ENCODE measurements at places on chromosomes 7 and 10.

DNA sequence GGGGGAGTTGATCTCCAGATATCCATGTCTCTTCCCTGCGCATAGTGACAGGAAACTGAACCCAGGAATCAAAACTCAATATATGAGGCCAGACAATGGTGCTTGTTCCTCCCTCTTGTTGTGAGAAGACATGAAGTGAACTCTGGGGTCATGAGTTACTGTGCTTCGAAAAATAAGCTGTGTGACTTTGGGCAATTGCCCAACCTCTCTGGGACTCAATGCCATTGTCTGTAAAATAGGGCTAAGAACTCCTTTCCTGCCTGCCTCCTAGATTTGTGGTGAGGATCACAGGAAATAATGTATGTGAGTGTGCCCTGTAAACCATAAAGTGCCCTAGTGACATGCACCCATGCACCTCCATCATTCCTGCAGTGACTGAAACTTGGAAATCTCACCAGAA is 48.4 kb downstream of the SYPL1 start:
- no peak for DNase-seq

- DNase-seq = no peak
Measured at GRCh38 chr10:26481914-26482550, 43.9 kb downstream of the APBB1IP start.

DNA sequence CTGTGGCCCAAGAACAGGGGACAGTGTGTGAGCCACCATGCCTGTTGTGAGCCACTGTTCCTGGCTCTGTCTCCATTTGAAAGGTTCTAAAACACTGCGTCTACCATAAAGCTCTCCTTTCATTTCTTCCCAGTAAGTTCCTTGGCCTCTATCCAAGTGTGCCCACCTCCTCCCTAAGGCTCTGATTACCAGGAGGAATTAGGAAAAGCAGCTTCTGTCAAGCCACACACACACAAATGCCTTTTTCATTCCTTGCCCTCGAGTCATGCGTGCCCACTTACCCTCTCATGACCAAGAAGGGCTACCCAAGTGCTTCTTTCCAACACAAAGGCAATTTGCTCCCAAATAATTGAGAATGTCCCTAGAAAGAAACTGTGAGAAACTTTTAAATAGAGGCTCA is 70.8 kb upstream of the PARD3 start:
- DNase-seq = no peak

DNA sequence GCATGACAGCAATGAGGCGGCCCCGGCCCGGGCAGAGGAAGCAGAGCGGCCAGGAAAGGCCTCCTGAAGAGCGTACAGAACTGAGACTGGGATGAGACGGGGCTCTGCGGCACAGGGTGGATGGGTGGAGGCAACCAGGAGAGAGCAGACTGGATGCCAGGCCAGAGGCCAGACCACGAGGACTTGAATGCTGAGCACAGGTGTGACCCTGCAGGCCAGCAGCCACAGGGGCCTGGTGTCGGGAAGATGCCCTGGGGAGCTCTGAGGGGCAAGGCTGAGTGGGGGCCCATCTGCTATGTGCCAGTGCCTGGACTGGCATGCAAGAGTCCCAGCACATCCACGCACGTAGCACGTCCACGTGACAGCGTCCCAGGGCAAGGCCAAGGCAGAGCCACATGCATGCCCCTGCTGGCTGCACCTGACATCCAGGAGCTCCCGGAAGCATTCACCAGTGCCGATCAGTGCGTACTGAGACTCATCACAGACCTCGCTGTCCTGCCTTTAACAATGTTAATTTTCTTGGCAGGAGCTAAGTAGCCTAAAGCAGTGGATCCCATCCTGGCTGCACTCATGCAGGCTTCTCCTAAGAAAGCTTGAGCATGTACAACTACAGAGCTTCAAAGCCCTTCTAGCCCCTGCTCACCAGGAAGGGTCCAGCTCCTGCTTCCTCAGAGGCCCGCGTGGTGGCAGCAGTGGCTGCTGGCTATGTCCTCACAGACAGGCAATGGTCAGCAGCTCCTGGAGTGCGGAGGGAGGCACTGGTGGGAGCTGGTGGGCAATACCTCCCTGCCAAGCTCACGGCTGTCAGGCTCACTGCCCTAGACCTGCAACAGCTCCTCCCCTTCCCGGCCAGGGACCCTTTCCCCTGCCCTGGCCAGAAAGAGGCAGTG is 18.0 kb downstream of the GRID1 start:
- DNase-seq = no peak

GRCh38 chr10:119588071-119588470 is 8.7 kb downstream of the TIAL1 start:
- no peak for DNase-seq

DNA sequence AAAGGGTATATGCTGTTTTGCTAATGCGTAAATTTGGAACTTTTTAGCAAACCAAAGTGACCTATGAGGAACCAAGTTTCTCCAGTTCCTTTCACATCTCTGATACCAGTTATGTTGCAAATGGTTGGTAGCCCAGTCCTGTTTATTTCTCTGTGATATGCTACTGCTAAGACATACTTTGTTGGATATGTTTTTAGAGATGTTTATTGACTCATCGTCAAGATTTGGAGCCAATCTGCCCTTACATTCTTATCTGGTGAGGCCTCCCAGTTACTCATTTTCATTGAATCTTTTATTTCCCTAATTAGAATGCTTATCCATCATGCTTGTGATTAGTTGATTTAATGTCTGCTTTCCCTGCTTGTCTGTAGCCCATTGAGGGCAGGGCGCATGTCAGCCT is 58.9 kb downstream of the LRGUK start:
- no peak for DNase-seq

DNA sequence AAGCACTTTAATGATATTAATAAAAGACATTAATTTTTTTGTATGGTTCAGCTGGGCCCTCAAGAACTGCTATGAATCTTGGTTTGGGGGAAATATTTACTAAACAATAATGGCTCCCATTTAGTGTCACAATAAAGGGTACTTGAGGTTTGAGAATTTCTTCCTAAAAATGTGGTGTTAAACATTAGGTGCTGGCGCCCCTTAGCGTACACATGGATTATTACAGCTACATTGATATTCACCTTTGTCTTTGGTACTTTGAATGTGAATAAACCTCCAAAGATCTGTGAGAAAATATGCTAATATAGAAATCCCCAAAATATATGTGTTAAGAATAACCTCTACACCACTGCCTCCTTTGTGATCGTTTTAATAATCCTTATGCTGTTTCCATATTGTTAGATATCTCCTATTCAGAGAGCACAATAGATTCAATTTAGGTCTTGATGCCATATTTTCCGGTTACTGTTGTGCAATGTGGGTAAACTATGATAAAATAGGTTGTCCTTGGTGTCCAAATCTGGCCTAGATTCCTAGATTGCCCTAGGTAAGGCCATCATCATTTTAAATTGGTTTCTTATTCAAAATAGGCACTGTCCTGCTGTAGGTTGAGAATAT is 161.8 kb upstream of the CACNA2D1 start:
- no peak for DNase-seq

DNA sequence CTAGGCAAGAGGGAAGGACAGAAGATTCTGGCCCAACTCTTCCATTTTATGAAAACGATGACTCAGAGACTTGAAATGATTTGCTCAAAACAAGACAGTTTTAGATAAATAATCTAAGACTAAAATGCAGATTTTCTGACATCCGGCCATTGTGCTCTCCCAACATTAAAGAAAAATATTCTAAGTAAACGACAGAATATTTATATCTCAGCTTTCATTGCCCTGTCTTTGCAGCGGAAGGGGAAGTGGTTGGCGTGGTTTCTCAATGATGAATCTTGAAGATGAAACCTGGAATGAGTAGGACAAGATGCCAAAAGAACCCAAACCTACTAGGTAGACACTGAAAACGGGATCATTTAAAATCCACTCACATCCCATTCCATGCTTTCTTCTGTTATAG is 28.9 kb upstream of the NPY start:
- no peak for DNase-seq

- no peak for DNase-seq
Measured at GRCh38 chr7:12249706-12250105, 38.6 kb downstream of the TMEM106B start.

DNA sequence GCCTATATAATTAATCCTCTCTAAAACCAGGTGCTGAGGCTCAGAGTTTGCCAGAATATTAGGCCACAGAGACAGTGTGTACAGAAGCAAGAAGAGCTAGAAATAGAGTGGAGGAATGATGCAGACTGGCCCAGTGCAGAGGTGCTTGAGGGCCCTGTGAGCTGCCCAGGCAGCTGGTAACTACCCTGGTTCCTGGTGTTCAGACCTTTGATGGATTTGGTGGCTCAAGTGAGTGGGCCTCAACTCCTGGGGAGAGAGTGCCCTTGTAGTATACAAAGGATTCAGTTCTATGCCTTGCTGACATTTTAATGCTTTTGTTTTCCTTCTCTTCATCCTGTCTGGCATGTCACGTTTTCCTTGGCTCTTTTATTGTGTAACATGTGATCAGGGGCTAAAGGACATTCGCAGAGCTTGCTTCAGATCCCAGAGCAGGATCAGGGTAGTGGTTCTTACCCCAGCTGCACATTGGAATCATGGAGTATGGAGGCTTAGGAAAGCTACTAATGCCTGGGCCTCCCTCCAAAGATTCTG is 20.0 kb downstream of the LRRC4 start:
- DNase-seq = no peak

DNA sequence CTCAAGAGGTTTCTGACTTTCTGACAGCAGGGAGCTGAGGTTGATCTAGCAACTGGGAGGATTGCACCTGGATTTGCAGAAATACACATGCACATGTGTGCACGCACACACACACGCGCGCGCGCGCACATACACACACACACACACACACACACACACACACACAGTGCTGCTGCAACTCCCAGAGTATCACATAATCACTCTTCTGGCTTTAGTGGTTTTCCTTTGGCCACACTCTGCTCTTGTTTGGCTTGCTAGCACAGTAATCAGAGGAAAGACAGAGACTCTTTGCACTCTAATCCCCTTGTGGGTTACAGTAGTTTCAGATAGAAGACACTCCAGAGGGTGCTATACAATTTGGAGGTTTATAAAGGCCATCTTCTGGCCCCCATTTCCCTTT is 705.0 kb downstream of the AUTS2 start:
- no peak for DNase-seq

DNA sequence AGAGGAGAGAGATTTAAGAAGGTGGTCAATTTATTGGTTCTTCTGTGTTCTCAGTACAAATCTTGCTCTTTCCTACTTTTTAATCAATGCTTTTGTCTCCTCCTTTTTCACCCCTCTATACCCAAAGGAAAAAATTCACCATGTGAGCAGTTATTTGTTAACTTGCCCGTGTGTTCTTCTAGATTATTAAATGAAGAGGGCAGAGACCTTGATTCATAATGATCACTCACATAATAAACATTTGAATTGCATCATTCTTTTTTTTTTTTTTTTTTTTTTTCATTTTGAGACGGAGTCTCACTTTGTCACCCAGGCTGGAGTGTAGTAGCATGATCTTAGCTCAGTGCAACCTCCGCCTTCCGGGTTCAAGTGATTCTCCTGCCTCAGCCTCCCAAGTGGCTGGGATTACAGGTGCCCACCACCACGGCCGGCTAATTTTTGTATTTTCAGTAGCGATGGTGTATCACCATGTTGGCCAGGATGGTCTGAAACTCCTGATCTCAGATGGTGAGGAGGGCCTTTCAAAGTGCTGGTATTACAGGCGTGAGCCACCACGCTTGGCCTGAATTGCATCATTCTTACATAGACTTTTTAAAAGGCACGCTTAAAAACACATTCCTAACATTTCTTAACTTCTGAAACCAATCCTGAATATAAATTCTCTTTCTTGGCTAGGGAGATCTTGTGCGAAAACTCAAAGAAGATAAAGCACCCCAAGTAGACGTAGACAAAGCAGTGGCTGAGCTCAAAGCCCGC is 3.6 kb downstream of the GARS1 start:
- DNase-seq = no peak

GRCh38 chr10:113647812-113648211 is 16.0 kb downstream of the NRAP start:
- DNase-seq = no peak

DNA sequence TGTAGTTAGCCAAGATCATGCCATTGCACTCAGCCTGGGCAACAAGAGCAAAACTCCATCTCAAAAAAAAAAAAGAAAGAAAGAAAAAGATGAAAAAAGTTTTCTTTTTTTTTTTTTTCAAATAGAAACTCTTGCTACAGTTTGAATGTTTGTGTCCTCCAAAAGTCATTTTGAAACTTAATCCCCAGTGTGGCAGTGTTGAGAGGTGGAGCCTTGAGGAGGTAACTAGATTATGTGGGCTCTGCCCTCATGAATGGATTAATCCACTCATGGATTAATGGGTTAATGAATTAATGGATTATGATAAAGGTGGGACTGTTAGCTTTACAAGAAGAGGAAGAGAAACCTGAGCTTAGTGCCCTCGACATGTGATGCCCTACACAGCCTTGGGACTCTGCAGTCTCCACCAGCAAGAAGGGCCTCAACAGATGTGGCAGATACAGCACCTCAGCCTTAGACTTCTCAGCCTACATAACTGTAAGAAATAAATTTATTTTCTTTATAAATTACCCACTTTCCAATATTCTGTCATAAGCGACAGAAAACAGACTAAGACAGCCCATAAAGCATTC is 25.1 kb downstream of the CPEB3 start:
- no peak for DNase-seq

DNA sequence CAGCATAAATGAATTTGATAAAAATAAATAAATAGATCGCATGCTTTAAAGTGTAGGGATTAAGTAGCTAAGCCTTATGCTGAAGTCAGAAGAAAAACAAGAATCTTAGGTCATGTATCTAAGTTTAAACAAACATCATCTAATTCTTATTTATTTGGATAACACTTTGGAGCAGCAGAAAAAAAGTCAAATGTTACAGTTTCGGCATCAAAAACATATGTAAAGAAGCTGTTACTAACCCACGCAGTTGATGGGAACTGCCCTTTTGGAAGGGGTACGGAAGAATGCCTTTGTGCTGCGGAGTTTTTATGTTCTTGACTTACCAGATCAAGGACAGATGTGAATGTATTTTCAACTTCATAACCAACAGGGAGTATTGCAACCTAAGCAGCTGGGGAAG is 37.3 kb upstream of the HABP2 start:
- DNase-seq = no peak

DNA sequence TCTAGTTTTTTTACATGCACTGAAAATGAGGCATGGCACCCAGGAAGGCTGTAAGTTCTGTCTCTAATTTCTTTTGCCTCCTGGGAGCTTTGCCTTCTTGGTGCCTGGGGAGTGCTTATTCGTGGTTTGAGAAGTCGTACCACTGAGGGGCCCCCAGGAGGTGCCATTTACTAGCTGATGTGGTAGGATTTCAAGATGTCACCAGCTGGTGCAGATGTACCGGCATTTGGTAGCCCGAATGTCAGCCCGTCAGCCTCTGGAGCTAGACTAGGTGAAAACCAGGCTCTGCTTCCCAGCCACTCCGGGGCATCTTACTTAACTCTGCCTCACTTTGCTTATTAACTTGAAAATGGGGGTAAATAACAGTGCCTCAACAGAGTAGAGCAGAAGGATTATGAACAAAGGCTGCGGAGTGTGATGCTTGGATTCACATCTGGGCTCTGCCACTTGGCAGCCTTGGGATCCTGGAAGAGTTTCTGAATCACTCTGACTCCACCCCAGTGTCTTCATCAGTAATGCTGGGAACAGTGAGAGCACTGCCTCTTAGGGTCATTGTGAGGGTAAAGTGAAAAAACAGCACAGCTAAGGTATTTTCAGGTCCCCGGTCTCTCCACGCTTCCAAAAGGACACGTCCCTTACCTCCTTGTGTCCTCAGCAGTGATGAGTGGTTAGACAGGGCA is 31.4 kb upstream of the BTBD16 start:
- no peak for DNase-seq

Data from C1 segment of cervical spinal cord (tissue), 14 donors.